ENCODE measurements at places on chromosomes 7 and 10.

DNA sequence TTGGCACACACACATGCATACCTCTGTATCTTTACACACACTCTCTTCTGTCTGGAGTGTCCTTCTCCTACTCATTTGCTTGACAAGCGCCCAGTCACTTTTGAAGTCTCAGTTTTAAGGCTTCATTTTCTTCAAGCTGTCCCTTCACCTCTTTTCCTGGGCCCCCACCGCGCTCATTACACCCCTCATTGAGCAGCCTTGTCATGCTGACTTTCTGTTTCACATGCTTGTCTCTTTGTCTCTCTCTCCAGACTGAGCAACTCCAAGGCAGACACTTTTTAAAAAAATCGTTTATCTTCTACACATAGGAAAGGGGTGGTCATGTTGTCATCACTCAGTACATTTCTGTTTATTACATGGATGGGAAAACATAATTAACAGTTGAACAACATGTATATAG lies 225.2 kb upstream of the FZD1 start:
- DNase-seq, result no peak

DNA sequence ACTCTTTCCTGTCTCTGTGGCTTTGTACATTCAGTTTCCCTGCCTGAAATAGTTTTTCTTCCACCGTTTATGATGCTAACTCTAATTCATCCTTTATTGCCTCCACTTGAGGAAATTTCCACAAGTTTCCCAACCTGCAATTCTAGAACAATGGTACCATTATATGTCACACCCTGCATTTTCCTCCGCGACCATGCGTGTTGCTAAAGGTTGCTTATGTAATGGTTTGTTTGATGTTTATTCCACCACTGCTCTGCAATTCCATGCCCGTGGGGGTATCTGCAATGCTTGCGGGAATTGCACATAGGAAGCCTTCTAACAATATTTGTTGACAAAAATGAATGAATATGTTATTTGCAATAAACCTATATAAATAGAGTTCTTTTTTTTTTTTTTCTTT lies 69.5 kb upstream of the ST8SIA6 start:
- DNase-seq, result no peak

- DNase-seq, result peak; percentile 38
Observed at GRCh38 chr7:87003872-87004798, 55.3 kb downstream of the ELAPOR2 start.

GRCh38 chr10:100728928-100729861 lies 16.2 kb upstream of the PAX2 start:
- DNase-seq, result peak; percentile 62

- DNase-seq, result no peak
Observed at GRCh38 chr10:21296575-21297355, 228.7 kb downstream of the SKIDA1 start.

DNA sequence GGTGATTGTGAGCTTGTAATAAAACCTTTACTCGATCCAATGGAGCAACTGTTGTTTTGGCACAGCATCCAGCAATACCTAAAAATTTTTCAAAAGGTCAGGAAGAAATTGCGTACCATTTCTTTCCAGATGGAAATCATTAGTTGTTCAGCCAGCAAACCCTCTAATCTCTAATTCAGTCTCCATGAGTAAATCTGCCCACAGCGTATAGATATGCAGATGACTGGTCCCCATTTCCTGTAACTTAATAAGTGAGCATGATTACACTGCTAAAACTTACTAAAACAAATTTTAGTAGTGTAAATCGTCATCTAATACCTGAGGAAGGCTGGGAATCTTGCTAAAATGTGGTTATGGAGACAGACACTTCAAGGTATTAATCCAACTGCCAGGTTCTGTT lies 10.6 kb downstream of the SLC25A16 start:
- DNase-seq, result no peak

DNA sequence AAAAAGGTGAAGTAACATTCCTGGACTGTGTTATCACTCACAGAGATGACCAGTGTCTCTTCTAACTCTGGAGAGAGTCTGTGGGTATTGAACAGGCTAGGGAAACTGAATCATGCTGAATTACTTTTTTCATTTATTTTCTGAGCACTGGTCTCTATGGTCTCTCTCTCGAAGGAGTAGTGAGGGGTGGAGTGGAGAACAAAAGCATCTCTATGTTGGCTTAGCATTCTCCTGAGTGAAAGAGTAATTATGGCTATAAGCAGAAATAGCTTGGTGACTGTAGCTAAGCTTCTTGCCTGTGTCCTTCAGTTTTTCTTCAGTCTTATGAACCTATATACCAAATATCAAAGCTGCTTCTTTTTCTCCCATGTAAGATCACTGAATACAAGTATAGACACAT lies 64.6 kb upstream of the PTN start:
- DNase-seq, result no peak

DNA sequence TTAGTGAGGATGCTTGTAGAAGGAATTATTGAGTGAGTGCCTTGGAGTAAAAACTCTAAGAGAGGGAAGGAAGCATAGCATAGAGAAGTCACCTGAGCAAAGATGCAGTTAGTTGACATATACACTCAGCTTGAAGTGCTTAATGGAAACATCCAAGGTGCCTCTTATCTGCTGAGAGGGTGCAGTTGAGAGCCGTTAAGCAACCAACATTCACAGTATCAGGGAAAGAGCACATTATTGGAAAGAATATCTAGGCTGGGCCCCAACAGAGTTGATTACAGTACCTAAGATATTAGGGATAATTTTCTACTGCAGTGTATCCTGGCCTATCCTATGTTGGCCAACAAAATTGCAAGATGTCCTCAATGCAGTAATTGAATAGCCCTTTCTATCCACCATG lies 302.0 kb downstream of the ETV1 start:
- no peak for DNase-seq

DNA sequence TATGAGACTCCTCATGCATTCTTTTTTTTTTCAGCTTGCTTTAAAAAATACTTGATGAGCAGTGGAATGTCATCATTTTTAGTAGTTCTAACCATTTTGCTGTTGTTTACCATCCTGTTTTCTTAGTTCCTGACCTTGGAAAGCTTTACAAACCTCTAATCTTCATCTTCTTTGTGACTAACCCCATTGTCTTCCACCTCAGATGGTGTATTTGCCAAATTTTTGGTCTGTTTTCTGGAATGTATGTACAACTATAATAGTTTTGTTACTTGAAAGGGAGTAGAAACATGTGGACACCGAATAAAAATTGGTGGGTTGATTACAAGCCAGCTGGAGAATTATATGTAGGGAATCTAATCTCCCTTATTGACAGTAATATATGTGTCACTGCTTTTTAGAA lies 172.7 kb downstream of the SND1 start:
- DNase-seq, result no peak

DNA sequence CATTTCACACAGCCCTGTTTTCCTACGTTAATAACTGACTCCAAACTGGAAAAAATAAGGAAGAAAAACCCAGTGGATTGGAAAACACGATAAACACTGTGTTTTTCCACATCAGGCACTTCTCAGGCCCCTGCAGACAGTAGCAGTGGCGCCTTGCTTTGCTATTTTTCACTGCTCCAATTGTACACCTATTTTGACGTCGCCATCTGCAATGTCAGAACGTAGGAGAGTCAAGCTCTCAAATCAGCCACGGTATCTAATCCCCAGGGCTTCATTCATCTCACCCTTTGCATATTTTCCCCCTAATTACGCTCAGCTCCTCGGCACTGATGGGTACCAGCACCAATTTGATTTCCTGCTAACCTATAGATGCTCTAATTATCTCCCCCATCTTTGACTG lies 338.1 kb upstream of the GALNT17 start:
- DNase-seq, result no peak

DNA sequence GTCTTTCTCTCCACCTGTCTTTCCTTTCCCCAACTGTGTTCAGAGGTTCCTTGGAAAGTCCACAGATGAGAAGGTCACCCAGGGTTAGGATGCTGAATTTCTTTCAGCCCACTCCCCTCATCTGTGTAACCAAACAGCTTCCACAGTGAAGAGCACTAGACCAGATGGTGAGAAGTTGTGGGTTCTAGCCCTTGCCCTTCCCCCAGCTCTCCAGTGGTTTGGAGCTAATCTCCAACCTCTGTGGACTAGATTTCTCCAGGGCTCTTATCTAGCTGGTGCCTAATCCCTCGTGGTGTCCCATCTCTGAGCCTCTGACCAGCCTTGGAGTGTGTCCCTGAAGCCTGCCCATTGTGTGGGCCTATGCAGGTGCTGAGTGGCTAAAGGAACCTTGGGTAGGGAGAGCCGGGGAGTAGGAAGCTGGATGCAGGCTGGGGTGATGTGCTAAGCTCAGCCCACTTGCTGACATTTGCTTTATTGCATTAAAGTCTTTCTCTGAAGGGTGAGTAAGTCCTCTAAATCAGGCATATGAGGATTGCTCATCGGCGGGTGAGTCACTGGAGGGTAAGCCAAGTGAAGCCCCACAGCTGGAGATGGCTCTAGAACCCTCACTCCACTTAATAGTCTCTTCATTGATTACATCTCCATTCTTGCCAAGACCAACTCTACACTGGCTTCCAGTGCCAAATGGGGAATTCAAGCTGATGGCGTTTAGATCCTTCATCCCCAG lies 14.9 kb downstream of the DUSP5 start:
- DNase-seq, result peak; percentile 38

DNA sequence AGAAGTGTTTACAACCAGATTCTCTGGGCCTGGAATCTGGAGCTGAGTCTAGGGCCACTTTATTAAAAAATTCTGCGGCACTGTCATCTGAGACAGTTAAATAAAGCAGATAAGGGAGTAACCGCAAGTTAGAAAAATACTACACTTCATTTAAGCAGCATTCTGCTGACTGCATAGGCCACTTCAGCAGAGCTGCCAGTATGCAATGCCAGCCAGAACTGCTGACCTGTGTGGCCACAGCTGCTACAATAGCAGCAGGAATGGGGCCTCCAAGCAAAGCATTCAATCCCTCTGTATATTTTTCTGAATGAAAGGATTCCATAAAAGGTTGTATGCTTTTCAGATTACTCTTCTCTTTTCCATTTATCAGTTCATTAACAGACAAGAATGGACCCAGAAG lies 136.0 kb downstream of the COL28A1 start:
- no peak for DNase-seq

- DNase-seq, result peak; percentile 78
Observed at GRCh38 chr10:17229967-17230682, 2.1 kb downstream of the VIM start.

- DNase-seq, result peak; percentile 7
Observed at GRCh38 chr7:13981070-13981469, 8.4 kb downstream of the ETV1 start.

- DNase-seq, result no peak
Observed at GRCh38 chr7:91280604-91281003, 16.4 kb downstream of the FZD1 start.

- no peak for DNase-seq
Observed at GRCh38 chr7:329691-330281, 39.8 kb downstream of the FOXL3 start.

GRCh38 chr10:77944519-77944918 lies 18.0 kb upstream of the DLG5 start:
- no peak for DNase-seq

- no peak for DNase-seq
Observed at GRCh38 chr10:74189999-74190421, 39.0 kb downstream of the ADK start.

DNA sequence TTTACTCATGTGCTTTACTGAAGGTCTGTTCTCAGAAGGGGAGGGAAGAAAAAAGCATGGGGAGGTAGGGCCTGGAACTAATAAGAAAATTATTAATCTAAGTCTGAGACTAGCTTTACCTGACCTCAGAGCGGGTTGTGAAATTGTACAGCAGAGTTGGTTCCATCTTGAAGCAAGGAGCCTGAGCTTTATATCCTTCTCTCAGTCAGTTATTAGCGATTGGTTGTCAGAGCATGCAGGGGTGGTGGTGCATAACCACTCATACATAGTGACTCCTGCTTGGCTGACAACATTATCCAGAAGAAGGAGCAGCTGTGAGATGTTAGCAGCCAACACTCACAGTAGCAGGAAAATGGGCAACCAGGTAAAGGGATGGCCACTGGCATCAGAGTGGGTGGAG lies 976.3 kb upstream of the LRRTM3 start:
- peak; percentile 1 for DNase-seq

DNA sequence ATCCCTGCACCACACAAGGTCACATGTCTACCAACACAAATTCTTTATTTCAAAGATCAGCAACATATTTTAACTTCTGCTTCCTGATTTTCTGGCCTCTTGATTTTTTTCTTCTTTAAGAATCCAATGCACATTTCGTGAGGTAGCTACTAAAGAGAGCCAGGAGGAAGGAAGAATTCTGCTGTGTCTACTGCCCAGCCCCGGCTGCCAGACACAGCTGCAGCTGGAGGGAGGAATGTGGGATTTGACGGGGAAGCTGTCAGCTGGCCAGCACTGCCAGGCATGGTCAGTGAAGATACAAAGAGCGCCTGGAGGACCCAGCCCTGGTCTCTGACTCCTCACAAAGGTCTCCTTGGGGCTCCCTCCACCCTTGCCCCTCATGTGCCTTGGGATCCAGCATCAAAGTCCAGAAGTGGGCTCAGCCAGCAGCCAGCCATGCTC lies 6.9 kb upstream of the AOC1 start:
- DNase-seq, result no peak

DNA sequence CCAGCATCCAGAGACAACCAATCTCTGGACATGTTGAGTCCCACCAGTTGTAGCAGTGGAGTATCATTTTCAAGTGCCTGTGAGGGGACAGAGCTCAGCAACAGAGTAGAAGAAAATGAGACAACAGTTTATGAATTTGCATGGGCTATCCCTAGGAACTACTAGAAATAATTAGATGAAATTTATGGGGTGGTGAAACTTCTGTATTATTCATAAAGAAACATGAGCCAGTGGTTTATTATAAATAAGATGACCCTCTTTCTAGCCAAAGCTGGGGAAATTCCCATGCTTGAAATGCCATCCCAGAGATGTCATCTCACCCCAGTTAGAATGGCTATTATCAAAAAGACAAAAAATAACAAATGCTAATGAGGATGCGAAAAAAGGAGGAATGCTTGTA lies 55.1 kb upstream of the ITGB8 start:
- DNase-seq, result no peak

GRCh38 chr7:34298492-34299013 lies 359.5 kb upstream of the NPSR1 start:
- DNase-seq, result no peak

DNA sequence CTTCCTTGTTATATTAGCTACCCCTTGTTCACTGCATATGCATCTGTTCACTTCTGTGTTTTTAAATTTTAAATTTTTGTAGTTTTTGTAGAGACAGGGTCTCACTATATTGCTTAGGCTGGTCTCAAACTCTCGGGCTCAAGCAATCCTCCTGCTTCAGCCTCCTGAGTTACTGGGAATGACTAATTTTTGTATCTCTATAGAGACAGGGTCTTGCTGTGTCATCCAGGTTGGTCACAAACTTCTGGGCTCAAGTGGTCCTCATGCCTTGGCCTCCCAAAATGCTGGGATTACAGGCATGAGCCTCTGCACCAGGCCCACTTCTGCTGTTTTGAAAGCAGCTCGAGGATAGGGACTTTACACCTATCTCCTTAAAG lies 64.6 kb downstream of the PRTFDC1 start:
- no peak for DNase-seq

GRCh38 chr7:132034748-132035416 lies 478.5 kb upstream of the PODXL start:
- no peak for DNase-seq

All from NCI-H82 (cell line).